Caki2 (cell line): ENCODE measurements at places on chromosomes 16 and 17. TPM values are rescaled to one million over a fixed set of nuclear protein-coding genes. Genes with fewer than 3 reads are reported as not detected.

DNA sequence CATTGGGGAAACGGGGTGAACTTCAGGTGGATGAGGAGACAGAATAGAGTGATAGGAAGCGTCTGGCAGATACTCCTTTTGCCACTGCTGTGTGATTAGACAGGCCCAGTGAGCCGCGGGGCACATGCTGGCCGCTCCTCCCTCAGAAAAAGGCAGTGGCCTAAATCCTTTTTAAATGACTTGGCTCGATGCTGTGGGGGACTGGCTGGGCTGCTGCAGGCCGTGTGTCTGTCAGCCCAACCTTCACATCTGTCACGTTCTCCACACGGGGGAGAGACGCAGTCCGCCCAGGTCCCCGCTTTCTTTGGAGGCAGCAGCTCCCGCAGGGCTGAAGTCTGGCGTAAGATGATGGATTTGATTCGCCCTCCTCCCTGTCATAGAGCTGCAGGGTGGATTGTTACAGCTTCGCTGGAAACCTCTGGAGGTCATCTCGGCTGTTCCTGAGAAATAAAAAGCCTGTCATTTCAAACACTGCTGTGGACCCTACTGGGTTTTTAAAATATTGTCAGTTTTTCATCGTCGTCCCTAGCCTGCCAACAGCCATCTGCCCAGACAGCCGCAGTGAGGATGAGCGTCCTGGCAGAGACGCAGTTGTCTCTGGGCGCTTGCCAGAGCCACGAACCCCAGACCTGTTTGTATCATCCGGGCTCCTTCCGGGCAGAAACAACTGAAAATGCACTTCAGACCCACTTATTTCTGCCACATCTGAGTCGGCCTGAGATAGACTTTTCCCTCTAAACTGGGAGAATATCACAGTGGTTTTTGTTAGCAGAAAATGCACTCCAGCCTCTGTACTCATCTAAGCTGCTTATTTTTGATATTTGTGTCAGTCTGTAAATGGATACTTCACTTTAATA, 7.0 kb upstream of the TMEM235 start:
- no peak for DNase-seq

GRCh38 chr17:36755586-36755985, 154.2 kb downstream of the MRM1 start:
- no peak for DNase-seq

DNA sequence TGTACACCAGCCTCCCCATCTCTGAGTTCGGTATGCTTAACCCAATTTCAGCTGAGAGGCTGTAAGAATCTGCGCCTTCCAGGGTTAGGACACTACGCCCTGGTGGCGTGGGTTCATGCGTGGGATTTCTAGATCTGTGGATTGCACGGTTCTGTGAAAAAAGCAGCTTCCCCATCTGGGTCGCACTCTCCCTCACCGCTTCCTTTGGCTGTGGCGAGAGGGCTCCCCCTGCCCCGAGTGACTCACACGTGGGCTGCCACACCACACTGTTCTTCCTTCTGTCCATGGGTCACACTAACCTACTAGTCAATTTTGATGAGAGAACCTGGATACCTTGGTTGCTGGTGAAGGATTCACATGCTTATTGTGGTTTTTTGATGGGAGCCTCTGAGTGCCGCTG, 256.0 kb upstream of the MAF start:
- no peak for DNase-seq

GRCh38 chr16:77227745-77228144, 28.5 kb downstream of the SYCE1L start:
- DNase-seq = no peak

BCL6B gene
- total RNA-seq = not detected in 2 replicates

ST6GALNAC2 gene
- 2.8 and 5.3 TPM in 2 replicates for total RNA-seq

MYO15B gene
- 0.34 and 16.6 TPM in 2 replicates for total RNA-seq
